Hepatocyte (in vitro differentiated cells): ENCODE measurements at places on chromosomes 13 and 19. TPM values are rescaled to one million over a fixed set of nuclear protein-coding genes. Genes with fewer than 3 reads are reported as not detected.

GRCh38 chr13:79349011-79349410 is 57.0 kb downstream of the RBM26 start:
- no peaks in the 10 kb centered on the region for H3K36me3 ChIP-seq
- no peak overlapping the region for H3K4me3 ChIP-seq
- DNase-seq = no peak
- no peaks in the 10 kb centered on the region for H3K4me1 ChIP-seq

GRCh38 chr19:40465025-40465556 is 454 bp downstream of the BLVRB start:
- DNase-seq = no peak
- H3K27me3 ChIP-seq = peaks cover 9% of the 10 kb centered on the region

- DNase-seq = no peak
- H3K4me1 ChIP-seq = no peaks in the 10 kb centered on the region
- no peaks in the 10 kb centered on the region for H3K36me3 ChIP-seq
- no peaks in the 10 kb centered on the region for H3K27me3 ChIP-seq
These were observed 8.3 kb downstream of the LSM7 start for GRCh38 chr19:2320049-2320448.

GRCh38 chr19:31340042-31341025 is 8.9 kb downstream of the TSHZ3 start:
- peaks cover 41% of the 10 kb centered on the region for H3K4me1 ChIP-seq
- no peaks in the 10 kb centered on the region for H3K36me3 ChIP-seq
- peak overlapping the region; percentile 46 for H3K27ac ChIP-seq
- peak; percentile 36 for DNase-seq
- H3K27me3 ChIP-seq = peaks cover 13% of the 10 kb centered on the region

DNA sequence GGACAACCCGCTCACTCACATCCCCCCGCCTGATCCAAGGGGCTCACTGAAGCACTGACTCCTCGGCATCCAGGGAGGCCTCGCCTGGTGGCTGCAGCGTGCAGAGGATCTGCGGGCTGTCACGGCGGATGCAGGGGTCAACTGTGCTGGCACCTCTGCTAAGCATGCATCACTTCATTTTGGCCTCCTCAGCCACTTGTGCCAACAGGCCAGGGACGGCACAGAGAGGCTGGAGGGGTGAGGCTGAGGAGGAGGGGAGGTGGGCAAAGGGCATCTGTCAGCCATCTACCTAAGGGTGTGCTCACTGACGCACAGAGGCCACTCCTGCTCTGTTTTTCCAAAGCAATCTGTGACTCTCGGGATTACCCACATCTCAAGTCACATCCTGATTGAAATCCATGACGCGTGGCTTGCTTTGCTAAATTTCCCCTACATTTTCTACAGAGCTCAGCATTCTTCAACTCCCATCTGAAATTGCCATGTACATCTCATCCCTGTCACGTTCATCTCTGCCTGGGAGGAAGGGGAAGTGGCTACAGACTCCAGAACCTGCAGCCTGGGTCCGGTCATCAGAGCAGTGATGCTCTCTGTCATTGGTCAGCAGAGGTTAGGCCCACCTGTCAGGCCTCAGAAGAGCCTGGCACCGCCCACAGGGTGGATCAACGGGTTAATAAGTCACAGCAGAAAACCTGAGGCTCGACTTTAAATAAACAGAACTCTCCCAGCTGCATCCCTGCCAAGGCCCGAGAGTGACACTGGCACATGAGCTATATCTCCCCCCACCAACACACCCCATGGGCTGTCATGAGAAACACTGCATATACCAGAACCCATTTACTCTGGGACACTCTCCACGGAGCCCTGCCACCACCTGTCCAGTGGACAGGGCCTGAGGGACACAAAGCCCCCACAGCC is 17.6 kb downstream of the ELL start:
- H3K27me3 ChIP-seq = no peaks in the 10 kb centered on the region
- peaks cover 42% of the 10 kb centered on the region for H3K4me1 ChIP-seq
- no peaks in the 10 kb centered on the region for H3K36me3 ChIP-seq
- peak; percentile 86 for DNase-seq

GRCh38 chr13:80430561-80430960 is 89.6 kb upstream of the SPRY2 start:
- no peaks in the 10 kb centered on the region for H3K4me1 ChIP-seq
- H3K27ac ChIP-seq = no peak overlapping the region
- no peak for DNase-seq
- H3K27me3 ChIP-seq = no peaks in the 10 kb centered on the region

DNA sequence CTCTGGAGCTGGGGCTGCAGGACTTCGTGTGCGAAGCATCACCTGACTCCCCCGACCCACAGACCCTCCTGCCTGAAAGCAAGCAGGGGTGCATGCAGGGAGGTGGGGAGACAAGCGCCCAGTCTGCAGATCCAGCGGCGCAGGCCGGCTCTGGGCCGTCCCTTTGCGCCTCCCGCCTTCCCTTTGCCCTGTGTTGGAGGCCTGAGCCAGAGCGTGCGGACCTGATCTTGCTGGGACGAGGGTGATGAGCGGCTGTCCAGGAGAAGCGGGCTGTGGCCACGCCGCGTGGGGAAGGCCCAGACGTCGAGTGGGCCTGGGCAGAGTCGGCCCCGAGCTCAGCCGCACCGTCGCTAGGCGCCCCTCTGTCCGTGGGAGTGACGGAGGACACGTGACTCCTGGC is 5.3 kb upstream of the GRTP1 start:
- H3K27me3 ChIP-seq = no peaks in the 10 kb centered on the region
- H3K4me1 ChIP-seq = no peaks in the 10 kb centered on the region
- no peaks in the 10 kb centered on the region for H3K36me3 ChIP-seq
- no peak overlapping the region for H3K27ac ChIP-seq

- peak; percentile 36 for DNase-seq
- H3K27me3 ChIP-seq = no peaks in the 10 kb centered on the region
- H3K27ac ChIP-seq = peak overlapping the region; percentile 97
These were observed 74.3 kb upstream of the UBL3 start for GRCh38 chr13:29924482-29925350.

DNA sequence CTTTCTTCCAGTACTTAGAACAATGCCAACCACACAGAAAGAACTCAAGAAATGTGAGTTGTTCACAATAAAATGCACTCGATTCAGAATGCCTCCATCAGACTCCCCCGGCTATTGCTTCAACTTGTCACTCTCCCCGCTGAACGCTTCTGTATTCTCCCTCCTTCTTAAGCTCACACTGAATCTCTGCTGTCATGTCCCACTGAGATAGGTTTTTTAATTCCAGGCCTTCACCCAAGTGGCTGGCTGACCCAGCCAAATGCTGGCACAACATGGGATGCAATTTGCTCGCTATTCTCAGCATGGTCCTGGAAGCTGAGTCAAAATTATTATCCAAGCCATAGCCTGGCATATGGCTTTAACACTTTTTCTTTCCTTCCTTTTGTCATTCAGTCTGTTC is 76.8 kb upstream of the SERP2 start:
- H3K27ac ChIP-seq = no peak overlapping the region
- no peaks in the 10 kb centered on the region for H3K36me3 ChIP-seq
- H3K4me1 ChIP-seq = peaks cover 8% of the 10 kb centered on the region
- H3K4me3 ChIP-seq = no peak overlapping the region

DNA sequence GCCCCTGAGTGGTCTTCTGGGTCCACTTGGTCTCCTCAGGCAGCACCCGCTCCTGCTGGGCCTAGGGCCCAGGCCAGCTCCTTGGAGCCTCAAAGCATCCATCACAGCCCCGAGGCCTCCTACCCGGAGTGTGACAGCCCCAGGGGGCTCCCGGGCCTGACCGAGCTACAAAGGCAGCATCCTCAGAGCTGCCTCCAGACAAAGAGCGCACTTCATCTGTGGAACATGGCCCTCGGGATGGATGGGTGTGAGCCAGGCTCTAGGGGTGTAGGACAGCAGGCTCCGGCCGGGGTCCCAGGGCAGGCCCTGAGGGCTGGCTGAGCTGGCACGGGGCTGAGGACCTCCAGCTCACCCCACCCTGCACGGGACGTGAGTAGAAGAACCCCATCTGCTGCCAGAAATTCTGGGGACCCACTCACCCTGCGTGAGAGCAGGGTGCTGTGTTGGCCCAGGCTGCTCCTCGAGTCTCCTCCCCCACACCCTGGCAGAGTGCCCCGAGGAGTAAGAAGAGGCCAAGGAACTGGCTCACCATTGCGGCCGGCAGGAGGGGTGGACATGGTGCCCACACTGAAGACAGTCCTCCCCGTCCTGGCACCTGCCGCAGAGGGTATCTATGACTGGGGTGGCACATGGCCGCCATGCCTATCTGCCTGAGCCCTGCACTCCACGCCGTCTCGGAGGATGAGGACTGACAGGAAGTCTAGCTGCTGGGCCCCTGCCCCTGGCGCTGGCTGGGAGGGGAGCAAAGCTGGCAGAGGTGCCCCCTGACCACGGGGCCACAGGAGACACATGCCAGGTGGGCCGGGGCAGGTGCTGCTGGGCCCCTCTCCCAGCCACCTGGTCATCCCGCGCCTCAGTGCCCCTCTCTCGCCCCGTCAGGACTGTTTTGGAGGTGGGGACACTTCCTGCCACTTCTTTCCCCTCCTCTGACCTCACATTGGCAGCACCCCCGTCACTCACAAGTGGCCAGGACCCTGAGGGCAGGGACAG is 22.3 kb downstream of the CEBPG start:
- DNase-seq = no peak
- no peaks in the 10 kb centered on the region for H3K36me3 ChIP-seq
- H3K4me3 ChIP-seq = no peak overlapping the region
- peaks cover 38% of the 10 kb centered on the region for H3K4me1 ChIP-seq

GRCh38 chr13:110637747-110638146 is 22.4 kb downstream of the NAXD start:
- H3K27me3 ChIP-seq = no peaks in the 10 kb centered on the region
- no peaks in the 10 kb centered on the region for H3K4me1 ChIP-seq
- H3K4me3 ChIP-seq = no peak overlapping the region
- no peak overlapping the region for H3K27ac ChIP-seq

DNA sequence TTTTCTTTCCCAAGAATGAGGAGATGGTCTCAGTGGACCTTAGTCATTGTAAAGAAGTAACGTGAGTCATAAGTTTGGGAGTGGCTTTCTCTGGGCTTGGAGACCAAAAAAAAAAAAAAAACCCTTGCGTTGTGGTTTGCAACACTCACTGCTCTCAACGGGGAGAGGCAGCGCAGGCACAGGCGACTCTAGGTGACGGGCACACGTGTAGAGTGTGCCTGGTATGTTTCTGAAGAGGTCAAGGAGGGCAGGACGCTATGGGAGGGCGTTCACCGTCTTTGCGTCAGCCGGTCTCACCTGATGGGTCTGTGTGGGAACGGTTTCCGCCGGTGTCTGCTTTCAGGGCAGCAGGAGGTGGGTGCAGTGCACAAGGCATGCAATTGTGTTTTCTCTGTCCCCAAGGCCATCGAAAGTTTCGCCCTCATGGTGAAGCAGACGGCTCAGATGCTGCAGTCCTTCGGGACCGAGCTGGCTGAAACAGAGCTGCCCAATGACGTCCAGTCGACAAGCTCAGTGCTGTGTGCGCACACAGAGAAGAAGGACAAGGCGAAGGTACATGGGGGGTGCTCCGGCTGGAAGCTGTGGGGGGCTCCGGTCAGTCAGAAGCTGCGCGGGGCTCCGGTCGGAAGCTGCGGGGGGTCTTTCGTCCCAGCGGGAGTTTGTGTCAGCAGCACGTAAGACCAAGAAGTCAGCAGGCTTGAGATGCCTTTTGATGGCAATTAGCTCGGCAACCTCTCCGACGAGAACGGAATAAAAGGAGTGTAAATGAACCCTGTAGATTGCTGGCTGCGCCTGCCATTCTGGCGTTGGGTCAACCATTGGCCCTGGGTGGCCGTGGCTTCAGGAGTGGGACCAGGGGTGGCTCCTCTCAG is 40.8 kb upstream of the F7 start:
- no peak overlapping the region for H3K27ac ChIP-seq
- H3K36me3 ChIP-seq = no peaks in the 10 kb centered on the region
- H3K4me3 ChIP-seq = no peak overlapping the region
- H3K27me3 ChIP-seq = no peaks in the 10 kb centered on the region

DNA sequence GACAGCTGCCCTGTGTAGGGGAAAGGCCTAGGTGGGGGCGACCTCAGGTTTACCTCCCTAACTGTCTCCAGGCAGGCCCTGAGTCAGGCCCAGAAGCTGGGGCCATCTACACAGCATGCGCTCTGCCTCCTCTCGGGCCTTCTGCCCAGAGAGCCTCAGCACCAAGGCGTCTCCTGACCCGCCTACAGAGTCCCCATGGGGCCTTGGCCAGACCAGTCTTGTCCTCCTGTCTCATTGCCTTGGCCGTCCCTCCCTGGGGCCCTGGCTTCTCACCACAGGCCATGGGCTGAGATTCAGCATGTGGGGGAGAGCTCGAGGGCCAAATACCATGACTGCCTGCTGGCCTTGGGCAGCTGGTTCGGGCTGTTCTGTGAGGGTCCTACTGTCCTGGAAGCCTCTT is 59.0 kb downstream of the SMARCA4 start:
- DNase-seq = no peak
- H3K27me3 ChIP-seq = no peaks in the 10 kb centered on the region
- H3K4me1 ChIP-seq = peaks cover 12% of the 10 kb centered on the region
- no peaks in the 10 kb centered on the region for H3K36me3 ChIP-seq

DNA sequence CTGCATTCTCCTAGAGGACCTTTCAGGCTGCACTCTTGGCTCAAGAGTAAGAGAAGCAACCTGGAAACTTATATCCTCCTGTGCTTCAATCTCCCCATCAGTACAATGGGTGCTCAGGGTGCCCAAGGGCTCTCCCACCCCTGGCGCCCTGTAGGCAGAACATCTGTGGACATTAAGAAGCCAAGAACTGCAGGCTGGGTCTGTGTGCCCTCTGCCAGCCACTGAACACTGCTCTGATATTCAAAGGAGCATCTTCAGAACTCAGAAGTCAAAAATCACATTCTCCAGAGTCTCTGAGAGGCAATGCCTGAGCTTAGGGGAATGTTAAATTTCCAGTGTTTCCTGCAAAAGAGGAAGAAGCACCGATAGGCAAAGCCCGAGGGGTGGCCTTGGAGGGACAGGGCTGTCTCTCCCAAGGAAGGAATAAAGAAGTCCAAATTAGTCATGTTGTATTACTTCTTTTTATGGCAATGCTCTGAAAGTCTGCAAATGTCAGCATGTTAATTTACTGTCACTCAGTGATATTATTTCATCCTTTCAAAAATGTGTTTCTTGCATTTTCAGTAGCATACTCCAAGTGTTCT is 88.1 kb downstream of the TSHZ3 start:
- no peak overlapping the region for H3K27ac ChIP-seq
- DNase-seq = no peak
- no peaks in the 10 kb centered on the region for H3K27me3 ChIP-seq
- no peak overlapping the region for H3K4me3 ChIP-seq
- H3K36me3 ChIP-seq = no peaks in the 10 kb centered on the region

DNA sequence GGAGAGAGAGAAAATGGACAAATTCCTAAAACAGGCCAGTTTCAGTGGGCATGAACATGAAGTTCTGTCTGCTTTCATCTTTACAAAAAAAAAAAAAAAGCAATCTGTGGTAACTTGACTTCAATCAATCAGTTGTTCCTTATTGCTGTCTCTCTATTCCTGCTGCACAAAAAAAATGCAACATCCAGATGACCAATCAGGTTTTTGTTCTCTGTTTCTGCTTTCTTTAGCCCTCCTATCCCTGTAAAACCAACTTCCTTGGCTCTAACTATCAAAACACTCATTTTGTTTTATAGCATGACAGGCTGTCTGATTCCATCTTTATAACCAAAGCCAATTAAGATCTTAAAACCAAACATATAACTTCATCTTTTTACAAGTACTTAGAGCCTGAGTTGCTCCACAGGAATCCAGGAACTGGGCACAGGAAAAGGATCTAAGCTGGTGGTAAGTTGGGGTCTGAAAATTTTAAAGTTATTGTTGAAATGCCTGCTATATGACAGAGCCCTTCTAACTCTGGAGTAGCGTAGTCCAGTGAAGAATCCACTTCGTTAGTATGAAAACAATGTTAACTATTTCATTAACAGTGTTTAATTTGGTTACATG is at the start of gene FPR3:
FPR3 (plus strand) TSS at position 273 of the 606 bp plus-strand sequence. CDS start 28,592 bp downstream, outside the sequence.
- H3K27me3 ChIP-seq = no peaks in the 10 kb centered on the region
- DNase-seq = no peak
- no peak within 1 kb of the TSS for H3K4me3 ChIP-seq

Gene C19orf73
- polyA plus RNA-seq = 2.6 and 2.7 TPM in 2 replicates

Gene SIGLEC8
- 0.28 TPM in 1 of 2 replicates, not detected in the other for polyA plus RNA-seq

Gene RNF17
- polyA plus RNA-seq = not detected in 2 replicates

Gene ZGLP1
- polyA plus RNA-seq = 10.3 TPM in 2 replicates

Gene ONECUT3
- polyA plus RNA-seq = 0.06 and 0.09 TPM in 2 replicates

Gene CGB1
- polyA plus RNA-seq = 0.52 TPM in 1 of 2 replicates, not detected in the other
